ENCODE measurements at places on chromosomes 5 and 9.

GRCh38 chr5:26148569-26149107, 889.7 kb downstream of the CDH9 start:
- no peak for DNase-seq

DNA sequence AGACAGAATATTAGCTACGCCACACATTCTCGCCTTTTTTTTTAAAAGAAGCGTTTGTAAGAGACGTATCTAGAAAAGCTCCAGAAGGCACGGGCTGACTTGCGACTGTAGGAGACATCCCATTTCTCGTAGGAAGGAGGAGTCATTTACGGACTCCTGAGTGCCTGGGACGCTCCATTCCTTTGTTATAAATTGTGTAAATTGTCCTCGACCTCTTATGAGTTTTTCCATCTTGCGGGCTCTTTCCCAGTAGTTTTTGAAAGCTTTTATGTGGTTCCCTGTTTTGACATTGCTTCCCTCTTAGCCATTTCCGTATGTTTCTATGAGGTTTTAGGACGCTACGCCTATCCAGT, 1.0 kb downstream of the RABL6 start:
- DNase-seq = no peak

DNA sequence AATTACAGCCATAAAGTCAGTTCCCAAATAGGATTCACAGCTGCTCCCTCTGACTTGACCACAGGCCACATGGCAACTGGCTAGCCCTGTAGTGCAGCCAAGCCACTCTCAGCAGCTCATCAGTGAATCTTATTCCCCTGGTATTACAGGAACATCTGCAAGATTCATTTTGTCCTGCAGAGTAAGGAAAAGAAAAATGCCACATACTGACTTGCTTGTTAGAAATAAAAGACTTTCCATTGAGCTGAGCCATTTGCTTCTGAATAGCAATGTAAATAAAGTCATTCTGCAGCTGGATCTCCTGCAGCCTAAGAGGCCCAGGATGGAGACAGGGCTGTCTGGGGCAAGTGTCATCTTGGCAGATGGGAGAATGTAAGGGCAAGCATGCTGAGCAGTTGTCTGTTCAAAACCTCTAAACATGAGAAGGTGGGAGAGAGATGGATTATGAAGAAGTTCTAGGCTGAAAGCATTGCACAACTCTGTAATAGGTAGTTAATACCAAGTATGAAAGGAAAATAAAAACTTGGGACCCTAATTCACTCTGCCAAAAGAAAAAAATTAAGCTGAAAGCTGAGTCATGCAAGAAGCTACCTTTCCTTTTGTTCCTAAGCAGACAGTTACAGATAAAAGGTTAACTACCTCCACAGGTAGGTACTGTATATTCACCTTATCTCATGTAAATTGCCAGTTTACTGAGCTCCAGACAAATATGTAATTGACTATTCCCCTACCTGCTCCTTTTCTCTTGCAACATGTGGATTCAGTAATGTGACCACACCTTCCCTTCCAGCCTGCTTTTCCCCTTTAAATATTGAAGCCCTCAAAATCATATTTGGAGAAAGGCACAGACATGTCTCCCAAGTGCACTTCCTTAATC, 244.4 kb upstream of the RAI14 start:
- peak; percentile 44 for DNase-seq

DNA sequence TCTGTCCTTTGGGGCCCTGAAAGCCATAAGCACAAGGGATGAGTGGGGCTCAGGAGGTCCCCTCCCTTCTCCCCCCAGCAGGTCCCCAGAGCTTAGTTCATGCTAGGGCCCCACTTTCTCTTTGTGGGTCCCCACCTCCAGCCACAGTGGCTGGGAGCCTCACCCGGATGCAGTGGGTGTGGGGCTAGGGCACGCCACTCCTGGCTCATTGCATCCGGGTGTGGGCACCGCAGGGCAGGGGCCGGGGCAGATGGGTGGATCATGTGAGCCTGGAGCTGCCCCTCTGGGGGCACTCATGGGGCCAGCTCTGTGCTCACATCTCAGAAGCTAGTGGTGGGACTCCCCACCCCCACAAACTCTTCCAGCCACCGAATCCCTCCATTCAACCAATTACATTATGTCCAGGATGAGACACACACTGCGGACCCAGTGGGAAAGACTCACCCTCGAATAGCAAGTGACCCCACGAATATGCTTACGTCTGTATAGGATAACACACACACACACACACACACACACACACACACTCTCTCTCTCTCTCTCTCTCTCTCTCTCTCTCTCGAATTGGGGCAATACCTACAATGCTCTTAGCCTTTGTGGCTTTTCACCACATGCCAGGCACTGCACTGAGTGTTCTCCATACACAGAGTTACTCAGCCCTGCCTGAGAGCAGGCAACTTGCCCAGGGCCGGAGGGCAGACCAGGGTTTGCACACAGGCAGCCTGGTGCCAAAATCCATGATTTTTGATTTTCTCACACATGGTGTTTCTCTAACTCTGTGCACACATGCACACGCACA, 16.8 kb upstream of the PHYKPL start:
- no peak for DNase-seq

DNA sequence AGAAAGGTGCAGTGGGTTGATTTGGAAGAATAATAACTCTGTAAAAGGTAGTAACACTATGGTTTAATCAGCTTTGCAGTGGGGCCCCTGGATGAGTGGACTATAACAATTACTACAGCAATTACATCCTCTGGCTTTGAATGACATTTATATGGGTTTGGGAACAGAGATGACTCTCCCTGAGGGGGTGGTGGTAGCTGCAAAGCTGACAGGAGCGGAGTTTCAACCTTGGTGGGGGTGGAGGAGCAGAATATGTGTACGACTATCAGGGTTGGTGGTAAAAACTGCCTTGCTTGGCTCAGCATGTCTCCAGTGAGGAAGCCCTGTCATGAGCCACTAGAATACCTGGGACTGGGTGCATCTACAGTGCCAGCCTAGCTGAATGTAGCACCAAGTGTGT, 28.3 kb upstream of the NR3C1 start:
- DNase-seq = no peak

DNA sequence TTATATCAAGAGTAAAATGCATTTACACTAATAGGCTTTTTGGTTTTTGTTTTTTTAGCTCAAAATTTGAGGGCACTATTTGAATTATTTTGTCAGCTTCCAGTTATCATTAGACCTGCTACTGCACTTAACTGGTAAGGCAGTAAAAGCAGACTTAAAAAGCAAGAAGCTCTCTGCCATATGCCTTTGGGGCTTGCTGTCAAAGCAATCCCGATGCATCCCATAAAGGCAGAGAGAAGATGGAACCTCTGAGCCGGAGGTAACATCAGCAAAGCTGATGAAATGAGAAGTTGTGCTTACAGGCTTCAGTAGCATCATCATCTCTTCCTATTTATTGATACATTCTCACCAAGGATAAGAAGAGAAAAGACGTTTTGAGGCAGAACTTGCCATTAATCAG, 1414.3 kb upstream of the CDH6 start:
- no peak for DNase-seq

- no peak for DNase-seq
These were observed 17.1 kb upstream of the CAST start for GRCh38 chr5:96645091-96645490.

DNA sequence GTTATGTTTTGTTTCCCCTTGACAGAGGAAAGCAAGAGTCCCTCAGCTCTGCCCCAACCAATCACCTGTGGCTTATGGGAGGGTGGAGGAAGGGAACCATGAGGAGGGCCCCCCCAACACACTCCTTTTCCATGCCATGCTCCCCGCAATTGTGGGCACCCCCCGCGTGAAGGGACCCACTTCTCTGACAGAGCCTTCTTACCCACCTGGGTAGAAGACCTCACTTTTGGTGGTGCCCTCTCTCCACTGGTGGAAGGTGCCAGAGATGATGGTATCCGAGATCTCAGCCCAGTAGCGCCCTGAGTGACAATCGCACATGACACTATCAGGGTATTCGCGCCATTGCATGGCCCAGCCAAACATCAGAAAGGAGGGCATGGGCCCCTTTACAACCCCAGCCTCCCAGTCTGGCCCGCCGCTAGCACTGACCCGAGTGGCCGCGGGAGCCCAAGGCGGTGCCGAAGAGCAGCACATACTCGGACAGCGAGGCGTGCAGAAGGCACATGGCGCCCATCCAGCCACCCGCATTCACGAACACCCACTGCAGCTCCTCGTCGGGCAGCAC, 714 bp downstream of the SIGMAR1 start:
- DNase-seq = no peak

DNA sequence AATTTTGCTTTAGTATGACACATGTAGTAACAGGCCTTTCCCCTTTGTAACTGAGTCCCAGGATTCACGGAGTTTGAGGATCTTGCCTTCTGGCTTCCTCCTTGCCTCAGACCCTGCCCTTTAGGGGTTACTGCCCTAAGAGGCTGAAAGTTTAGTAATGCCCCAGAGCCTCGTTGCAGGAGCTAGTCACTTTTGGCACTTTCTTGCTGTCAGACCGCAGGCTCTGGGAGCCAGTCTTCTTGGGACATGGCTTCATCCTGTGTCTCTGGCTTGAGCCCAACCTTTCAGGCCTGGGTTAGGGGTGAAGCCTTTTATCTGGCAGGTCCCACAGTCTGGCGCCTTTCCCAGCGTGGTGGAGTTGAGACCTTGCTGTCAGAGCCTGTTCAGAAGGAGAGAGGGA, 185.6 kb upstream of the DMRT1 start:
- DNase-seq = no peak

DNA sequence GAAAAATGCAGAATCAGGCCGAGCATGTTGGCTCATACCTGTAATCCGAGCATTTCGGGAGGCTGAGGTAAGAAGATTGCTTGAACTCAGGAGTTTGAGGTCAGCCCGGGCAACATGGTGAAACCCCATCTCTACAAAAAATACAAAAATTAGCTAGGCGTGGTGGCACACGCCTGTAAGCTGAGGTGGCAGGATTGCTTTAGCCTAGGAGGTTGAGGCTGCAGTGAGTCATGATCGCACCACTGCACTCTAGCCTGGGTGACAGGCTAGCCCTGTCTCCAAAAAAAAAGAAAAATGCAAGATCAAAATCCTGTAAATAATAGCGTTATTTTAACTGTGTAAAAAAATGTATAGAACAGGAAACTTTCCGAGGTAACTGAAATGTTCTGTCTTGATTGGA, 39.4 kb downstream of the RNF44 start:
- no peak for DNase-seq

GRCh38 chr9:130444565-130445221, at the start of gene ASS1:
Gene ASS1, plus strand, starts transcription at chr9:130444961. Its CDS starts 7,268 bp downstream, at chr9:130452229.
- peak; percentile 75 for DNase-seq

- DNase-seq = no peak
These were observed 442.6 kb downstream of the SEMA5A start for GRCh38 chr5:9103290-9103689.

- peak; percentile 53 for DNase-seq
These were observed 40.2 kb downstream of the NTNG2 start for GRCh38 chr9:132201780-132202703.
